ENCODE measurements at places on chromosomes 2 and 18.
A peak's percentile ranks its signal among the peaks of the same experiment; 100 is the strongest.

DNA sequence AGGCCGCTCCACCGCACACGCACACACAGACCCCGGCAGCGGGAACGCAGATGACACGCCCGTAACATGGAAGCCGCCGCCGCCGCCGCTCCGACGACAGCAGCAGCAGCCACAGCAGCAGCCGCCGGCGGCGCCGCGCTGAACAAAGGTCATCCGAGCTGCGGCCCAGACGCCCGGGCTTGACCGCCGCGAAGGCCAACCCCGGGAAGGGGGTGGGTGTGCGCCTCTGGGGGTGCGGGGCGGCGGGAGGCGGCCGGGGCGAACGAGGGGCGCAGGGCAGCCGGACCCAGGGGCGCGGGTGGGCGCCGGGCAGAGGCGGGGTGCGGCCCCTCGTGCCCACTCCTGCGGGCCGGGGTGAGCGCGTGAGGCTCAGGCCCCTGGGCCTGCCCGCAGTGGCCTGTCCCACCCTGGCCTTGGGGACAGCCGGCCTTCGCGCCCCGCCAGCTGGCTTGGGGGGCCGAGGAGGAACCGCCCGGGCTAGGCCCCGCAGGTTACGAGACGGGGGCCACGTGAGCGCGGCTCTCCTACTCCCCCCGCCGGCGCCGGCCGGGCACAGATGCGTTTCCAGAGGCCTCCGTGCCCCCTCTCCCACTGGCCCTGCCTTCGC lies 1.0 kb upstream of the ZNF532 start:
- no peak for DNase-seq

DNA sequence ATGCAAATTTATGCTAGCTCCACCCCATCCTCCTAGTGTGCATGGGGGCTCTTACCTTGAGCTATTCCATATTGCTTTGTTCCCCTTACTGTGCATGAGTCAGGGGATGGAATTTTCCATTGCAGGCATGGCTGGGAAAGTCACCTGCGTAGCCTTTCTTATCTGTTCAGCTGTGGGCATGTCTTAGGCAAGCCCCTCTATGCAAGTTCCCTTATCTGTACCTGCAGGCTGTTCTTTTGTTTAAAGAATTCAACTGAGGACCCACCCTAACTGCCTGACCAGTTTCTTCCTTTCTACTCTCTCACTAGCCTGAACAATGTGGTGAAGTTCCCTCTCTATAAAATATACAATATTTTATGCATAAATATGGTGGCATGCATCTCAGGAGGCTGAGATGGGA lies 54.2 kb upstream of the CDCA7 start:
- no peak for DNase-seq

- DNase-seq: no peak
Observed at GRCh38 chr2:97720746-97721145, 7.4 kb downstream of the ZAP70 start.

DNA sequence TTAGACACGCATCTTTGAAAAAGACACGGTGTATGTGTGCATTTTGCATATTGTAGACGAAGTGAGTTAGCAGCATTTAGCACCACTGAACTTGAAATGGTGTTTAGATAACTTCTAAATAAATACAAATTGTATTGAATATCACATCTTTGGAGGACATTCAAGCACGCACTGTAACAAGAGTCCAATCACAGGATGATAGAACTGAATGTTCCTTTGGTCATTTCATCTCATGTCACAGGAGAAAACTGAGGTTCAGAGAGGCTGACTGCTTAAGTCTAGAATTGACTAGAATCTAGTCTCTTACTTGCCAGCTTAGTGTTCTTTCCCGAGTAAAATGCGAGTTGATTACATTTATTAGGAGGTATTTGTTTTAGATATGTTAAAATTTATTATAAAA lies 119.2 kb upstream of the CCDC195 start:
- no peak for DNase-seq

GRCh38 chr2:205032093-205032551 lies 486.8 kb downstream of the PARD3B start:
- no peak for DNase-seq

GRCh38 chr2:43714164-43714563 lies 37.9 kb upstream of the C1GALT1C1L start:
- DNase-seq: peak; percentile 9

DNA sequence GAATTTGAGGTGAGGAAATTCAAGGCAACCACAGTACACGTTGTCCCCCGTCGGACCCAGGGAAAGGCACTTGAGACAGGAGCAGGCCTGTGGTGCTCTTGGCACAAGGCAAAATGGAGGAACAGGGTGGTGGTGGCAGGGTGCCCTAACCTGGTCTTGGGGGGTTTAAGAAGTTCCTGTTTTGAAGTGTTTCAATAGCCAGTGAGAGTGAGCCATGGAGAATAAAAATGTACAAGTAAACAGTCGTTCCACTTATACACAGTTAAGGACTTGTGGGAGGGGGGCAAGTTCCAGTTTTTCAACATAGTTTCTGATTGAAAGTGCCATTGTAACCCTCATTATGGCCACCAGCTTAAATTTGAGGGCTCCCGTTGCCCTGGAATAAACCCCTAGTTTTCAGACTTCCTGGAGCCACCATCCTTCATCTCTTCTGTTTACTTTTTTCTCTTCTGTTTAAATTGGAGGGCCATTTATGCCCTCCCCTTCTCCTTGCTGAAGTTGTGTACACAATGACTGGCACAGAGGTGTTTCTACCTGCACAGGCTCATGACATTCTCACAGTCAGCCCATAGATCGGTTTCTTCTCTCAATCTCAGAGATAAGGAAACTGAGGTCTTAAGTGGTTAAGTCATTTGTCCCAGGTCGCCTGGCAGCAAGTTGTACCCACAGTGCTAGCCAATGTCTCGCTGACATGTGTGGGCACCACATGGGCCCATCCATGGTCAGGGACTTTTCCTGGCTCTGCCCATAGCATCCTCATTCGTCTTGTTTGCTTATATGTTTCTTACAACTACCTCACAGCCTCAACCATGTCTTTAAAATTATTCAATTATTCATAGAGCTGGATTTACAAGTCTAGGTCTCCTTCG lies 66.0 kb upstream of the ST3GAL5 start:
- no peak for DNase-seq

GRCh38 chr2:191889931-191890330 lies 43.0 kb upstream of the CAVIN2 start:
- DNase-seq: no peak

- no peak for DNase-seq
Observed at GRCh38 chr2:236180076-236180816, 12.1 kb upstream of the GBX2 start.

DNA sequence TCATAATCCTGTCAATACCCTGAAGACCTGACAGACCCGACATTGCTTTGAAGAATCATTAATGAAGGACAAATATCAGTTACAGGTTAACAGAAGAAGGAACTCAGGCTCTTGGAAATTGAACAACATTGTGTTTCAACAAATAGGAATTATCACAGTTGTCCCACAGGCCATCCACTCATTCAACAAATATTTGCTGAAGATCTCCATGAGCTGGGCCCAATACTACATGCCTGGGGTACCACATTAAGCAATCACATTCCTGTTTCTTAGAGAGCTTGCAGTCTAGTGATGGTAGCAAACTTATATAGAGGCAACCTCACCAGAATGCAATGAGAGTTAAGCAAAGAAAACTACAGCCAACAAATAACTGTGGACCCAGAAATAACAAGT lies 671.6 kb upstream of the ACVR2A start:
- no peak for DNase-seq

DNA sequence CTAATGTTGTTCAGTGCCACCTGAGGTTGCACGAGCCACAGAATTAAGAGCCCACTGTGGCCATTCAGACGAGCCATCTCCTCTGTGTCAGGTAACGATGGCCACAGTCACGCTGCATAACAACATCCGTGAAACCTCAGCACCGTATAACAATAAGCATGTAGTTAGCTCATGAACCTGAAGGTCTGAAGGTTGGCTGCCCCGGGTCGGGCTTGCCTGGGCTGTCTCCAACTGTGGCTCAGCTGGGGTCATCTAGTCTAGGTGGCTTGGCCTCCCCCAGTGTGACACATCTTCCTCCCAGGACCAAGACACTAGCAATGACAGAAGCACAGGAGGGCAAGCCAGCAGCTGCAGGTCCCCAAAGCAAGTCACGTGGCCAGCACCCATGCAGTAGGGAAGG lies 258.0 kb downstream of the GLI2 start:
- no peak for DNase-seq

DNA sequence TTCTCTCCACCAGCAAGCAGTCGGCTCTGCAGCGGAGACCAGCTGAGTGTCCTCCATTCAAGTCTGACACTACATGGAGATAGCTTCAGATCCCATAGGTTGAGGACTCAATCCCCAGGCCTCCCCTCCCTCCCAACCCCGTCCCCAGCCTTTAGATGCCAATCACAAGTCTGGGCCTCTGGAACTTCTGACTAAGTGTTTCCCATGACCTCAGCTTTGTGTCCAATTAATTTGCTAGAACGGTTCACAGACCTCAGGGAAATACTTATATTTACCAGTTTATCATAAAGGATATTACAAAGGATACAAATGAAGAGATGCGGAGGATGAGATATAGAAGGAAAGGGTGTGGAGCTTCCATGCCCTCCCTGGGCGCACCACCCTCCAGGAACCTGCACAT lies 77.4 kb downstream of the MERTK start:
- no peak for DNase-seq

DNA sequence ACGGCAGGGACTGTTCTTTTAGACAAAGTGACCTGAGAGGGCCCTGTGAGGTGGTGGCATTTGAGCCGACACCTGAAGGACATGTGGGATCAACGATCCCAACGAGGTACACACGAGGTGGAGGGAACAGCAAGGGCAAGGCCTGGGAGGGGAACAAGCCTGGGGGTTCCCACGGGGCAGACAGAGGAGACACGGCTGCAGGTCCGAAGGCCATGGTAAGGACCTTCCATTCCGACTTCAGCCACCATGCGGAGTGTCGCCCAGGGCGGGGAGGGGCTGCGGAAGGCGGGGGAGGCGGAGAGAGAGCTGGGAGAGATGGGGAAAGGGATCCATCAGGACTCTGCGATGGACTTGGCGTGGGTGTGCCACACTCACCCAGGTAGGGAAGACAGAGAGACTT lies 151.8 kb downstream of the HDAC4 start:
- DNase-seq: no peak

Data from inflammatory macrophage treated with lipopolysaccharide for 1 hour (primary cell).